ENCODE measurements at places on chromosomes 3 and 15. TPM values are rescaled to one million over a fixed set of nuclear protein-coding genes. Genes with fewer than 3 reads are reported as not detected.

The GOLGA8R gene
- polyA plus RNA-seq, result 0.57 TPM

The ATP13A5 gene
- polyA plus RNA-seq, result not detected

The TMCO5A gene
- not detected for polyA plus RNA-seq

The TMIE gene
- polyA plus RNA-seq, result 0.61 TPM

The IGF1R gene
- 2.0 TPM for polyA plus RNA-seq

The GP5 gene
- 0.16 TPM for polyA plus RNA-seq

The C3orf38 gene
- polyA plus RNA-seq, result 9.4 TPM

The ZNF619 gene
- polyA plus RNA-seq, result 1.0 TPM

The TMEM108 gene
- polyA plus RNA-seq, result 0.20 TPM

The SFMBT1 gene
- 3.1 TPM for polyA plus RNA-seq

The PLSCR2 gene
- polyA plus RNA-seq, result not detected

The XIRP1 gene
- polyA plus RNA-seq, result 0.06 TPM

The ATP13A4 gene
- polyA plus RNA-seq, result 0.76 TPM

The ADAMTSL3 gene
- 0.16 TPM for polyA plus RNA-seq

The FAM81A gene
- polyA plus RNA-seq, result 3.0 TPM

The STRA6 gene
- polyA plus RNA-seq, result 0.68 TPM

The CD86 gene
- 10.4 TPM for polyA plus RNA-seq

The CKMT1A gene
- polyA plus RNA-seq, result not detected

The CHRNA5 gene
- 0.19 TPM for polyA plus RNA-seq

The LEKR1 gene
- 0.99 TPM for polyA plus RNA-seq

The CORO2B gene
- 0.93 TPM for polyA plus RNA-seq

The EXD1 gene
- polyA plus RNA-seq, result not detected

The MINAR1 gene
- 0.15 TPM for polyA plus RNA-seq

The ITIH1 gene
- 4.4 TPM for polyA plus RNA-seq

The CACNA2D3 gene
- polyA plus RNA-seq, result 0.83 TPM

The TMEM207 gene
- not detected for polyA plus RNA-seq

All from spleen (tissue), 13 donors.